T-helper 17 cell (primary cell): ENCODE measurements at places on chromosomes 2 and 18.

DNA sequence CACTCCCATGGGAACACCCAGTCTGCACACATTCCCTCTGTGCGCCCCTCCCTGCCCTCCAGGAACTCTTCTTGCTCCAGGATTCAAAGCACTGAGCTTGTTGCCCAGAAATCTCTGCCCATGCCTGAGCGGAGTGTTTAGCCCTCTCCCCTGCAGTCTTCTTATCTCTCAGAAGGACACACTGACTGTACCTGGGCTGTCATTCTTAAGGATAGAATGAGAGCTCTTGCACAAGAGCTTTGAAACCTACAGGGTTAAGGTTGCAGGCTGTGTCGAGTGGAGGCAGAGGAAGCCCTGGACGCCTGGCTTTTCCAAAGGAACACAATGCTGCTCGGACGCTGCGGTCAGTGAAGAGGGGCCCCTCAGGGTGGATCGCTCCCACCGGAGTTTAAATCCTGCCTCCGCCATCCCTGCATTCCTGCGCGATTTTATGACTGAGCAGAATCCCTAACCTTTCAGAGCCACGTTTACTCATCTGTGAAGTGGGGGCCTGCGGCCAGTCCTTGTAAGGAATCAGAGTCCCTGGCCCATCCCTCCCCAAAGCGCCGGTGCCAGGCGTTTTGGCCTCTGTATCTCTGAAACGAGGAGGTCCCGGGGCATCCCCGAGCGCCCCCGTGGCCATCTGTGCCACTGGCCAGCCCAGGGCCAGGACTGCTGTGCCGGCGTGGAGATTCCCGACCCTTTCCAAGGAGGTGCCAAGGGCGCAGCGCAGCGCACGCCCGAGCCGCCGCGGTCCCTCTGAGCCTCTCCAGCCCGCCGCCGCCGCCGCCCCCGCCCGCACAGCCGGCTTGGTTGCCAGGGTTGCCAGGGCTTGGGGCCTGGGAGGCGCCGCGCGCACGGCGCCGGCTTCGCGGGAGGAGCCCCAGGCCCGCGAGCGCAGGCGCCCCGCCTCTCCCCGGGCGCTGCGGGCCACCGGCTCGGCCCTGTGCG is 58.9 kb downstream of the FAM168B start:
- DNase-seq: no peak

DNA sequence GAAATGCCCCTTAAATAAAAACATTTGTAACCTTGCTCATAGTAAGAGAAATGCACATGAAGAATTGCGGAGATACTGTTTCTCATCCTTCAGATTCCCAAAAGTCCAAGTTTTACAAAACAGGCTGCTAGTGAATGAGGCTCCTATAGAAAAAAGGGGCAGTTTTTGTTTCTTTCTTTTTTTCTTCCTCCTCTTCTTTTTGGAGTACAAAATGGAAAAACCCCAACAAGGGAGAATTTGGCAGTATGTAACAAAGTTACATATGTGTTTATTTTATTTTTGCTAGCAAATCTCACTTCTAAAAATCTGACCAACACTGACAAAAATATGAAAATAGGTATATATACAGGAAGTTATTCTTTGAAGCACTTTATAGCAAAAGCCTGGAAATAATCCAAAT is 7.1 kb upstream of the BAZ2B start:
- DNase-seq: no peak

DNA sequence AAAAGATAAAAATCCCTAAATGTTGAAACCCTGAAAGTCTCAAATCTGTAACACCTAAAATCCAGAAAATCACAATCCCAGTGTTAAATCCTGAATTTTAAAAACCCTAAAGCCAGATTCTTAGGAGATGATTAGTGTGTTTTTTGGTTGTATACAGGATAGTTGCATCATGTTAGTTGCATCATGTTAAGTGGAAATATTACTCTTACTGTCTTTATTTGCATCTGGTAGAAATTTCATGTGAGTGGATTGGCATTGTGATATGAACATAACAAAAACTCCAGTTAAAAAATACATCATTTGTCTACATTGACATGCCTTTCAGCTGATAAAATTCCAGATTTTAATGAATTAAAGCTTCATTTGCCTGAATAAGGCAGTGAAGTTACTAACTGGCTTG is 683.1 kb upstream of the ACVR2A start:
- DNase-seq: no peak

DNA sequence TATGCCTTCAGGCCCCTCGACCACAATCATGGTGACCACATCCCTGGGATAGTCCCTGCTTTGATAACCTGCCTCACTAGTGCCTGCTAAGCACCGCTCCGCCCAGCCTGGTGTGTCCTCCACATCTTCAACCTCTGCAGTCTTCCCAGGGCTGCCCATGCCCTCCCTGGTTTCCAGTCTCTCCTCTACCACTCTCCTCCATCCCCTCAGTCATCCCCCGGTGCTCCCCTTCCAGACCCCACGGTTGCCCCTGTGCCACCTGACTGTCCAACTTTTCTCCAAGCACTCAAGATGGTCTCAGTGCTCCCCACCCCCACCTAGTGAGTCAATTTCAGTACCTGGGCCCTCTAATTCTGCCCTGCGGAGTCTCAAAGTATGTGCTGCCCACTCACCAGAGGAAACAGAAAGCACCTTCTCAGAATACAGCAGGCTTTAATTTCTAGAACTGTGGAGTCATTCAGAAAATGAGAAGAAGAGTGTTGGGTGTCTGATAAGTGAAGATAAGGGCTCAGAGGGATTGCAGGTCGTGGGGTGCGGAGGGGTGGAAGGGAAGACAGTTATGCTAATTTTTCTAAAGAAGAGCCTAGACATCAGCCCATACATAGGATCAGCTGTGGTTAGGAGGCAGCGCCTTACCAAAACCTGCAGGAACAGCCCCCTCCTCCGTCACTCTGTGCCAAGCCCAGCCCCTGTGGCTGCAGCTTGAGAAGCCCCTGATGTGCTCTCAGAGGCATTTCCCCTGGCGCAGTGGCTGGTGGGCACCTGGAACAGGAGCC is 53.6 kb upstream of the CAB39 start:
- no peak for DNase-seq

GRCh38 chr2:239160226-239161143 is 240.3 kb downstream of the HDAC4 start:
- DNase-seq: no peak

DNA sequence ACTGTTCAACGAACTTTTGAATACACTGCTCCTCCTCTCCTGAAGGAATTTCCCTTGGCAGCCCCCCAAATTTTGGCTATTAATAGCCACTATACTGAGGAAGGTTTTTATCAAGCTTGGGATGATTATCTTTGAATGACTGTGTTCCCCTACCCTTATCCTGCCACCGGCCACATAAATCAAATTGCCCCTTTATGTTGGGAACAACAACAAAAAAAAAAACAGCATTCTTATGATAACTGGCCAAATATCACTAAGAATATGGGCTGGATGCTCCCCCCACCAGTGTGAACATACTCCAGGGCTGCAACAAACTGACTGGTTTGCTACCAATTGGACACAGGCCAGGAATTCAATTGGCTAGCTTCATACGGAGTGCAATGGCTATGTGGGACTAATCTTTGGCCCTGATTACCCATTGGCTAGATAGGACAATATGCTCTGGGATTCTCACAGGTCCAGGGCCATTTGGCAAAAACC is 20.6 kb downstream of the DUSP11 start:
- DNase-seq: no peak

- DNase-seq: no peak
These were observed 37.5 kb upstream of the SMCHD1 start for GRCh38 chr18:2618009-2618408.

GRCh38 chr2:229451852-229452251 is 180.8 kb upstream of the PID1 start:
- no peak for DNase-seq

GRCh38 chr2:27721335-27721734 is 50.2 kb upstream of the MRPL33 start:
- no peak for DNase-seq

- no peak for DNase-seq
These were observed 25.4 kb downstream of the VPS54 start for GRCh38 chr2:63993871-63994270.

GRCh38 chr2:150258781-150259307 is 228.6 kb downstream of the RND3 start:
- no peak for DNase-seq

DNA sequence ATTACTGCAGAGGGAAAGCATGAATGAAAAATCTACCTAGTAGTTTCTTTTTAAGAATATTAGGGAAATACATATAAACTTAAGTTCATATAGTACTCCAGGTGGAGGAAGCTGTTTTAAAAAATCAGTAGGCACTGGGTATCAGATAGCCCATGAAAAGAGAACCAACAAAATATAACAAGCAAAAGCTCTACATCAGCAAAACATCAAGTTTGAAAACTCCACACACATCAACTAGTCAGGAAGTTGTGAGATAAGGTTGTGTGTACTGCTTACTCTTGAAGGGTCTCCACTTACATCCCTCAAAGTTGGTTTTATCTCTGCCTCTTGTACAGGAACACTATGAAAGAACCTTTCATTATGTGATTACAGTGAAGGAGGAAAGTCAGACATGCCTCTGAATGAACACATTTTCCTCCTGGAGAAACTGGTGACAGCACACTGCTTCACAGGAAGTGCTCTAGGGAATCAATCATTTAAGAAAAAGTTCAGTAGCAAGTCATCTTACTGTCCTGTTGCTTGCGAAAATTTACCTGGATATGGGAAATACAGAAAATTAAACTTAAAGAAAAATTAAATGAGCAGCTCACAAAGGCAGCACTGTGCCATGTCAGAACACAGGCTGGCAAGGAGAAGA is 57.7 kb downstream of the THADA start:
- DNase-seq: no peak

DNA sequence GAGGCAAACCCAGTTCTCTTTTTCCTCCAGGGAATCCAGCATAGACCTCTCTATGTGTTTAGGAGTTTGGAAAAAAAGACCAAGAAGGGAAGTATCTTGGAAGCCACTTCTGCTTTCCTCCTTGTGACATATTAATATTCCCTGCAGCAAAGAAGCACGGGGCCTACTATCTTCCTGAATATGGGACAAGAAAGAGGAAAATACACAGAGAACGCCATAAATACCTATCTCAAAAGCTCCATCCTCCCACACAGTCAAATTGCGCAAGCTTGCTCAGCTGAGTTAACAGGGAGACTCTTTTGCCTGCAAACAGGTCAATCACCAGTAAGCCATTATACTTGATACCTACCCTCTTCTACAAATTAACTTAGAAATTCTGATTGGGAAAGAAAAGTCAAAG is 16.7 kb upstream of the RAPH1 start:
- no peak for DNase-seq

GRCh38 chr2:182228741-182229140 is 198.1 kb downstream of the PDE1A start:
- no peak for DNase-seq

GRCh38 chr2:207497596-207497995 is 32.2 kb upstream of the CREB1 start:
- DNase-seq: no peak

- DNase-seq: no peak
These were observed 28.1 kb upstream of the RASGRP3 start for GRCh38 chr2:33448220-33448899.

DNA sequence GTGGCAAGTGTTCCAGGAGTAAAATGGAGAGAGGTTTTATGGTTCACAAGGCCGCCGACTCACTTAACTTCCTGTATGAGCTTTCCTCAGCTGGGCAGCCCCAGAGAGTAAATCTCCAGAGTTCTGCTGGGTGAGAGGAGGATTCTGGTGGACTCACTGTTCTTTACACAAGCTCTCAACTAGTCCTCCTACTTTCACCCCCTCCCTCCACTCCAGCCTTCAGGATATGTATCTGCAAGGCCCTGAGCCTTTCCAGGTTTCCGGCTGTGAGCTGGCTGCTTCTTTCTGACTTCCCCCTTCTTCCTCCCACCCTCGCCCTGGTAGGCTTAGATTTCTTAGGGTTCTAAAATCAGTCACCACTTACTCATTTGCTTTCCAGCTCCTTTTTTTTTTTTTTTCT is 34.0 kb downstream of the EML6 start:
- no peak for DNase-seq

DNA sequence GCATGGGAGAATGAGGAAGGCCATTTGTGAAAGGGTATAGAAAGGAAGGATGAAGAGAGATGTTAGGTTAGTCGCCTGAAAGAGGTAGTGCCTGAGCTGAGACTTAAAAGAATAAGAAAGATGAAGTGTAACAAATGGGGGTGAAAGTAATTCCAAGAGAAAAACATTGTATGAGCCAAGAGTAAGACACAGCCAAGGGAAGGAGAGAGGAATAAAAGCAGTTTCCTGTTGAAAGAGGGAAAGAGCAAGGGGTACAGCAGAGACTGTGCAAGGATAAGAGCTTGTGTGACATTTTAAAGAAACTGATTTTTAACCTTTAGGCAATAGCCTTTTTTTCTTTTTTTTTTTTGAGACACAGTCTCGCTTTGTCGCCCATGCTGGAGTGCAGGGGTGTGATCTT is 4.8 kb upstream of the RBBP8 start:
- DNase-seq: no peak

DNA sequence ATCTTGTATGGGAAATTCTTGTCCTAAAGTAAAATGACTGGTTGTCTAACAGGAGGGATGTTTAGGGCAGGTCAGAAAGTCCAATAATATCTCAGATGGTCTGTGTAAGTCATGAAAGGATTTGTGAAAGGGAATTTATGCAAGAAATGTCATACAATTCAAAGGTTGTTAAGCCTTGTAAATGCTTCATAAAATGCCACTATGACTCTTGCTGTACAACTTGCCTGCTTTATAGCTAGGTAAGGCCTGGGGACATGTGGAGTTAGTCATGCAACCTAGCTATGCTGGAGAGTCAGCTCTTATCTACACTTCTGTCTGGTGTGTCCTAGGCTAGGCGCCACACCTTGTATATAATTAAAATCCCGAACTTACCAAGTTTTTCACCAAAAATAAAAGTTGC is 36.9 kb upstream of the VWA3B start:
- DNase-seq: no peak

GRCh38 chr18:69000366-69000765 is 202.5 kb downstream of the CCDC102B start:
- no peak for DNase-seq

DNA sequence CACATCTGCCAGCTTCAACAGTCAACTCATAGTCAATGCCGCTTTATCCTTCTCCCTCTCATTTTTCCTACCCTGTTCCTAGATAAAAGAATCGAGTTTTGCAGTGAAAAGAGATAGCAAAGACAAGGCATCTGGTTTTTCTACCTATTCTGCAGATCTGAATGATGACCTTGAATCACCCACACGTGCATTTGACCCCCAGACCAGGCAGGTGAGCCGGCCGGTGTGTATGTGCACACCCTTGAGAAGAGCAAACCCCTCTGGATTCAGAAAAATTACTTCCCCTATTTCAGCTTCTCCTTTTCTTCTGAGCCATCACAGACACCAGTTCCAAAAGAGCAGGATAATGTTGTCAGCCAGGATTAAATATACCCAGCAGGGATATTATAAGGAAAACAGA is 115.6 kb upstream of the ST6GAL2 start:
- DNase-seq: no peak
